ENCODE measurements at places on chromosomes 12 and 14.

GRCh38 chr12:70885956-70886355 lies 34.6 kb downstream of the PTPRR start:
- no peak for DNase-seq

DNA sequence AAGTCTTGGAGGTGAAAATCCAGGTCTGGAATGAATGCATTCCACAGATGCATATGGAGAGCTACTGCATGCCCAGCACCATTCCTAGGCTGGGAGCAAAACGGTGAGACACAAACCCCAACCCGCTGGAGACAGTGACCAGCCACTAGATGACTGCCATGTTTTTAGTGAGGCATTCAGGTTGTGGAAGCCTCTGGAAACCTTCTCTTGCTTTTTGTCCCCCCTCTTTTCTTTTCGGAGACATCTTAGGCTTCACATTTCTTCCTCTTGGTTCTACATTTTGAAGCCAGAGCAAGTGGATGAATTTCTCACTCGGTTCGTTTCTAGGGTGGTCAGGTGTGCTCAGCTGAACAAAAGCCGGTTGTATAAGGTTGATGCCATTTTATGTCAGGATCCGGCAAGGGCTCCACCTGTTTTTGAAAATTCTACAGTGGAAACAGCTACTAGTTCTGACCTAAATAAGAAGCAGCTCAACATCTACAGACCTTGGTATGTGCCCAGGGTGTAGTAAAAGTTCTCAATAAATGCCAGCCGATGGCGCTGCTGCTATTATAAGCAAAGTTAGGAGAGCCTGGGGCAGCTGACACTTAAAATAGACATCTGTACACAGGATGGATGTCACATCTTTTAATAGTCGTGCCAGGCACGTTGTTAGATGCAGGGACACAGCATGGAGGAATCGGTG lies 1.8 kb upstream of the ZNF839 start:
- DNase-seq, result no peak

- no peak for DNase-seq
Measured at GRCh38 chr12:92654929-92655328, 47.9 kb upstream of the PLEKHG7 start.

DNA sequence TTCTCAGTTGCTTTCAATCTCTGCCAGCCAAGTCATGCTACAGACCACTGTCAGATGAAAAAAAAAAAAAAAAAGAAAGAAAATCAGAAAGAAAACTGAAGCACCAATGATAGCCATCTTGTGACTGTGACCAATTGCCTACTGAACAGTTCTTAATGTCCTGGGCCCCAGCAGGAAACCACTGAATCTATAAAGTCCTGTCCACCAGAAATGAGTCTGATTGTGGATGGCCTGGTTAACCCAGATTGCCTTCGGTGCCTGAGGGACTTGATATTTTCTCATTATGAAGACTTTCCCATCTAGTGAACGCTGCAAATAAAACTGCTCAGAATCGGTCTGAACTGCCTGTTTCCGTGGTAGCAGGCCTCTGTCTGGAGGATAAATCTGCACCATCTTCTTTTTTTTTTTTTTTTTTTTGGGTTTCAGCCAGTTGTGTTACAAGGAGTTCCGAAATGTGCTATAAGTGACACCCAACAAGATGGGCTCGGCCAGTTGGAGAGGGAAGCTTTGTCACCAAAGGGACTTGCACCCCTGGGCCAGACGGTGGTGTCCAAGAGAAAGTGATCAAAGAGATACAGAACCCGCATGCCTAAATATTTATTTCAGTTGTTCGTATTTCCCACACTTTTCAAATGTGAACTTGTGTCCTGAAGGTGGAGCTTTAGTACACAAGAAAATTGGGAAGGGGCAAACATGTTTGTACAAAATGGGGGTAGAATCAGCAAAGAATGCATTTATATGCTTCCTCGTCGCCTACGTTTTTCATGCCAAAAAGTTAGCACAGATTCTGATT lies 3.0 kb upstream of the PLXNC1 start:
- no peak for DNase-seq

GRCh38 chr12:12725956-12726554 lies 8.9 kb downstream of the CDKN1B start:
- no peak for DNase-seq

GRCh38 chr12:115942346-115942745 lies 335.1 kb downstream of the MED13L start:
- no peak for DNase-seq

GRCh38 chr12:22491034-22491433 lies 53.3 kb downstream of the C2CD5 start:
- DNase-seq, result no peak

GRCh38 chr12:116635487-116635886 lies 76.3 kb downstream of the MAP1LC3B2 start:
- no peak for DNase-seq
